ENCODE measurements at places on chromosomes 11 and 22.

DNA sequence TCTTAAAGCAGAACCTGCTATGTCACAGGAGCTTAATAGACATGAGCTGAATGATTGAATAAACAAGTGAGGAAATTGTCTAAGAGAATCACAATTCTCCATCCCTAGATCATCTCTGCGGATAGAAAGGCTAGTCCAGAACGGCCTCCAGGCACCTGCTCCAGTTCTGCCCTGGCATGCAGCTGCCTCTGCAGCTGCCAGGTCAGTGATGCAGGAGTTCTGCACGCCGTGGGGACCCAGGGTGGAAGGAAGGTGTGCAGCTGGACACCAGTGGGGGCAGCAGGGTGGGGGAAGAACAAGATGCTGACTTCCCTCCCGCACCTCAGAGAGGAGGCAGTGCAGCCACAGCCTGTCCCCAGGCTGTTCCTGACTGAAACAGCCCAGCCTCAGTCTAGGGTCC is 192.1 kb upstream of the NCAM1 start:
- no peak for DNase-seq

- DNase-seq = no peak
These were observed at the start of gene GPR152 for GRCh38 chr11:67452141-67452952. Gene GPR152, minus strand, starts transcription at chr11:67452729. Its CDS starts 5 bp downstream, at chr11:67452724.

GRCh38 chr11:8545698-8546366 is 48.2 kb downstream of the STK33 start:
- DNase-seq = no peak

DNA sequence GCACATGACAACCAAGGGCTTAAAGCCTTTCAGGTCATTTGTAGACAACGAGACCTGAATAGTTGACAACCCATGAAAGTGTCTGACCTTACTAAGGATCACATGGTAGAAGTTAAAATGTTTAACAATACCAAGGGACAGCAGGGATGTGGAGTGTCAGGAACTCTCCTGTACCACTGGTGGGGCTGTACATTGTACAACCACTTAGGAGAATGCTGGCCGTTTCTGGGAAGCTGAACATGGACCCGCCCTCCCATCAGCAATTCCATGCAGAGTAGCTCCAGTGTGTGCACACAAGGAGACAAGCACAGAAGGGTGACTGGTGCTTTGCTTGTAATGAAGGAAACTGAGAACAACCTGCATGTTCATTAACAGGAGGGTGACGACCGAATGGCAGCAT is 162.9 kb downstream of the MPPED1 start:
- no peak for DNase-seq

DNA sequence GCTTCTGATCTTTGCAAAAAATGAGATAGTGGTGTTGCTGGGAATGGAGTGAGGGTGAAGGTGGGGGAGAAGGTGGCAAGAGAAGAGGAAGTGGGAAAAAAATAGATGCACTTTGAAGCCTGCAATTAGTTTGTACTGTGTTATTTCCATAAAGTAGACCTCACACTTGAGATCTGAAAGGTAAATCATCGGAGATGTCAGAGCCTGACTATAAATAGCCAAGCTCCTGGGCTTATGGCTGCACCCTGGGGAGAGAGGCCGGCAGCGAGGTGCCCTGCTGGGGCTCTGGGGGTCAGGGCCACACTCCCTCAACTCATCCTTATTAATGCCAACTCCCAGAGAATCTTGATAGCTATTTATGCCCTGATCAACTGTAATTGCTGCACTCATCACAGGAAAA is 134.4 kb downstream of the NXPE2 start:
- no peak for DNase-seq

GRCh38 chr11:72513411-72513810 is 79.1 kb upstream of the CLPB start:
- no peak for DNase-seq

GRCh38 chr11:131671734-131672133 is 301.3 kb downstream of the NTM start:
- no peak for DNase-seq

- DNase-seq = no peak
These were observed 5.9 kb downstream of the SCGB1D1 start for GRCh38 chr11:62195945-62196344.

DNA sequence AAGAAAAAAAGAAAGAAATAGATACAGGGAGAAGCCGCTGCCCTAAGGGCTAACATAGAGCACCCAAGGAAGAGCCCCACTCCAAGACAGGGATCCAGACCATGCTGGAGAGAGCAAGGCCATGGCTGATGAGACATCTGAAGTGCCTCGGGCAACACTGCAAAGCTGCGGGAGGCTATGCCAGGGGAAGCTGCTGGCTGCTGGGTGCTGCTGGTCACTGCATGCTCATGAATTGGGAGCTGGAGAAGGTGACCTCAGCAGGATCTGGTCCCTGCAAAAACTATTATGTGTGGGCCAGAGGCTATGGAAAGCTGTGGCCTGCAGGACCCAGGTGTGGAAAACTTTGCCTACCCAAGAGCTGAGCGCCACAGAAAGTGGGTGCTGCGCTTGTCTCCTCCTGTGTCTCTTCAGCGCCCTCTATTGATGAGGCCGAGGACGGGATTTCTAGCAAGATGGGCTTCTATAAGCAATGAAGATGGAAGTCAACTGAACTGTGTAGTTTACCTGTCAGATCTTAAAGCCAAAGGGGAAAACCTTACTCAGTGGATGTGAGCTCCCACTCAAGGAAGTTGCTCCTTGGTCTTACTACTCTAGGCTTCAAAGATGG is 17.3 kb upstream of the SLC29A2 start:
- DNase-seq = no peak

GRCh38 chr22:46407748-46408147 is 72.2 kb downstream of the TRMU start:
- no peak for DNase-seq

DNA sequence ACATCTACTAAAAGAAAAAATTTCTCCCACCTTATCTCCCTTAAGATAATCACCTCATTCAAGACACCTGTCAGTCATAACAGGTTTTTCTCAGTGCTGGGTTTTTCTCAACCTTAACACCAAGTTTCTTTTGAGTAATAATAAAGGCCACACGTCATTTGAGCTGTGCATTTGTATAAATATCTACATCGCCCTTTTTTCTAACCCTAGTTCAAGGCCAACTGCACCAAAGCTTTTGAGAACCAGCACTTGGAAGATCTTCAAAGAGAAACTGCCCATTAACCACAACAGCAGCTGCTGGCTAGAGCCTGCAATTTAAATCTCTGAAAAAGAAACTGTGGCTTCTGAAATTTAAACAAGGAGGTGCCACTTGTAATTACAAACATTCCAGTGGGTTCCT is 6.9 kb downstream of the CADM1 start:
- no peak for DNase-seq

DNA sequence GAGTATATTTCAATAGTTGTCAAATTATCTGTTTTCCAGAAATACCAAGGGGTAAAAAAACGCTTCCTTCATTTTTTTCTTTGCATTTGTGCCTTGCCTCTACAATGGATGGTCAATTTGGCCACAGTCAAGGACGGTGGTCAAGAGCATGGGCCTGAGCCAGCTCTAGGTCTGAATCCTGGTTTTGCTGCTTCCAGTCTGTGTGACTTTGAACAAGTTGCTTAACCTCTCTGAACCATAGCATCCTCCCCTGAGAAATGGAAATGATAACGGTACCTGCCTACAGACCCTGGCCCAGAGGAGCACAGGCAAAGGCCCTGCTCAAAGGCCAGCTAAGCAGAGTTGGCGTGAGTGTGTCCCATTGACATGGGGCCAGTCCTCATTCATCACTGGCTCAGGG is 3.1 kb downstream of the PNPLA5 start:
- no peak for DNase-seq

- DNase-seq = no peak
These were observed 1.2 kb downstream of the ROM1 start for GRCh38 chr11:62614275-62614674.

- no peak for DNase-seq
These were observed 1.8 kb downstream of the SYT7 start for GRCh38 chr11:61578819-61579675.
